Breast epithelium (tissue), 4 donors: ENCODE measurements at places on chromosomes 12 and 14. TPM values are rescaled to one million over a fixed set of nuclear protein-coding genes. Genes with fewer than 3 reads are reported as not detected.
A peak's percentile ranks its signal among the peaks of the same experiment; 100 is the strongest.

DNA sequence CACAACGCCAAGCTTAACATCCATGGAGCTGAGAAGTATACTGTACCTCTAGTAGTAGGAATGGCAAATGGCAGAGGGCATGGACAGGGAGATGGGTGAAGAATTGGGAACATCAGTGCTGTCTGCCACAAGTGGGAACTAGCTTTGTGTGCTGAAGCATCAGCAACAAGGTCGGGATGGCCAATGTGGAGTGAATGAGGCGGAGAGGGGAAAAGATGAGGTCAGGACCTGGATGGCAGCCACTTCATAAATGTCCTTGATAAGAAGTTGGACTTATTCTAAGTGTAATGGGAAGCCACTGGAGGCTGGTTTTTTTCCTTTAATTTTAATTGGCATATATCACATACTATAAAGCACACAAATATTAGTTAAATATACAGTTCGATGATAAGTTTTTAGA lies 21.9 kb upstream of the CLMN start:
- peak overlapping the region; percentile 86 for H3K27ac ChIP-seq
- no peak overlapping the region for H3K4me3 ChIP-seq

The MYL6B gene
- total RNA-seq, result 43.2 TPM

- no peak for DNase-seq
- H3K36me3 ChIP-seq, result no peaks in the 10 kb centered on the region
- no peaks in the 10 kb centered on the region for H3K27me3 ChIP-seq
- H3K4me3 ChIP-seq, result no peak overlapping the region
- no peaks in the 10 kb centered on the region for H3K4me1 ChIP-seq
Measured at GRCh38 chr14:24948261-24948847, 101.6 kb downstream of the STXBP6 start.

The DDX24 gene
- total RNA-seq, result 172 TPM

The PIANP gene
- not detected for total RNA-seq

The INSM2 gene
- total RNA-seq, result not detected

The PARPBP gene
- 2.3 TPM for total RNA-seq

The RNASE3 gene
- total RNA-seq, result not detected

GRCh38 chr14:55697414-55697861 lies 117.4 kb downstream of the KTN1 start:
- no peaks in the 10 kb centered on the region for H3K4me1 ChIP-seq
- DNase-seq, result no peak
- no peak overlapping the region for H3K4me3 ChIP-seq

DNA sequence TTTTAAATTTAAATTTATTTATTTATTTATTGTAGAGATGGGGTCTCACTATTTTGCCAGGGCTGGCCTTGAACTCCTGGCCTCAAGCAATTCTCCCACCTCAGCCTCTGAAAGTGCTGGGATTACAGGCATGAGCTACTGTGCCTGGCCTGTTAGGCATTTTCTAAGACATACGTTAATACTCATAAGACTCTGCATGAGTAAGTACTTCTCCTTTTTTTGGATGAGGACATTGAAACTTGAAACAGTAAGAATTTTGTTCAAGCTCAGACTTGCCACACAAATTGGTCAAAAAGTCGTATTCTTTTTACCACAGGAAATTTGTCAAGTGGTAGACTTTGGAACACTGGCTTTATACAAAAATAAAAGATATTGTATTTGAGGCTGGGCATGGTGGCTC lies 187.4 kb upstream of the RASSF8 start:
- no peaks in the 10 kb centered on the region for H3K4me1 ChIP-seq
- peak overlapping the region; percentile 19 for H3K27ac ChIP-seq
- no peak overlapping the region for H3K4me3 ChIP-seq
- DNase-seq, result no peak
- no peaks in the 10 kb centered on the region for H3K27me3 ChIP-seq

DNA sequence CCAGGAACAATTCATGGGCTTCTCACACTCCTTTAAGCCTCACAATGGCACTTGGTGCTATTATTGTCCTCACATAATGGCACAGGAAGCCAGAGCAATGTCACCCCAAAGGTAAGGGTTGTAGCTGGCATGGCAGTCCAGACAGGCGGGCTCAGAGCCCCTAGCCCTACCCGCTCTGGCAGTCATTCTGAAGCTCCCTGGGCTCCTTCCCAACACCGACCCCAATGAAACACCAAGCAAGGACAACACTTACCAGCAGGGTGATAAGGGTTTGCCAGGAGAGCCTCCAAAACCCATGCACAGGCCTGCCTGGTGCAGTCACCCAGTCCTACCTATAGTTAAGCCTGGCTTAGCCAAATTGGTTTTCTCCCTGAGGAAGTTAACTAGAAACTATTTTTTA lies 30.8 kb downstream of the MAX start:
- peaks cover 5% of the 10 kb centered on the region for H3K4me1 ChIP-seq
- H3K27ac ChIP-seq, result no peak overlapping the region
- DNase-seq, result no peak
- H3K27me3 ChIP-seq, result no peaks in the 10 kb centered on the region
- H3K36me3 ChIP-seq, result no peaks in the 10 kb centered on the region

The CELA1 gene
- not detected for total RNA-seq

GRCh38 chr12:124867401-124867930 lies 3.8 kb upstream of the SCARB1 start:
- no peak for DNase-seq
- no peaks in the 10 kb centered on the region for H3K27me3 ChIP-seq
- H3K4me1 ChIP-seq, result peaks cover 6% of the 10 kb centered on the region
- no peak overlapping the region for H3K27ac ChIP-seq
- no peak overlapping the region for H3K4me3 ChIP-seq
- H3K36me3 ChIP-seq, result no peaks in the 10 kb centered on the region
